ENCODE measurements at places on chromosomes 4 and X.

DNA sequence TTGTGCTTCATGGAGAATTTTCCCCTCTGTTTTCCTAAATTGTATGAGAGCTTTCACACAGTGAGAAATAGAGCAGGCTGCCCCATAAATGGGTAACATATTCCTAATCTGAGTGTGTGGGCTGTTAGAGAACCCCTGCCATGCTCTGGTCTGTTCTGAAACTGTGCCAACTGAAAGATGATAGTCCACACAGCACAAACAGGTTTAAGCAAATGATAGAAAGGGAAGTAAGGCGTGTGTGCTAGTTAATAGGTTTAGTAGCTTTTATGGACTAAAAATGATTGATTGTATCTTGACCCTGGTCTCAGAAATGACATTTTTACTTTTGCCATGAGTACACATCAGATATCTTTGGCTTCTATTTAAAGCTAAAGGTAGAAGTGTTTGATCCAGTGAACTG lies 106.2 kb downstream of the PRRG1 start:
- DNase-seq, result no peak

- DNase-seq, result no peak
These were observed 157.6 kb downstream of the EMCN start for GRCh38 chr4:100360211-100360610.

DNA sequence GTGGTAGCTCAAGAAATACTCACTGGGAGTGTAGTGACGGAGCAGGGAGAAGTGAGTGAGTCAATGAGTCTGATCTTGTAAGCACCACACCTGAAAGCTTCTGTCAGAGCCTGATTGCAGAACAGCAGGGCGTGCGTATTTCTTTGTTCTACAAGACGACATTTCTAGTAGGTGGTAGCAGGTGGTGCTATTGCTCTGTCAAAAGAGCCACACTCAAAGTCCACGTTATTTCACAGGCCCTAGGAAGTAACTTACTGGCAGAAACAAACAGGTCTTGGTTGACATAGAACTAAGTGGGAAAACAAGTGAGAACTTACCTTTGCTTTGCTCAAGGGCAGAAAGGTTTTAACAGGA lies 46.4 kb upstream of the SPRY1 start:
- DNase-seq, result no peak

DNA sequence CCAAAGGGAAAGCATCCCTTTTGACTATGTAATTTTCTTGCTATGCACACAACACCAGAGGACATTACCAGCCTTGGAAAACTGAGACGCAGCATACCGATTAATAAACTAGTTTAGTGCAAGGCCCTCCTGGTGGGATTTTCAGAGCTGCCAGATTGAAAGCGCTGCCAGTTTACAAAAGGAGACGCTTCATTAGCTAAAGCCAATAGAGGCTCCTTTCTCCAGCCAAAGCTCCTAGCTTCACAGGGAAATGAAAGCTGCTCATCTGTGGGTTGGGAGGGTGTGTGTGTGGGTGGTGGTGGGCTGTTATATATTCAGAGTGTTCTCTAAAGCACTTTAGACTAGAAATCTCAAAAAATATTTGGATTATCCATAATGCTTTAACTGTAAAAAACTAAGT lies 32.4 kb downstream of the SPANXN4 start:
- DNase-seq, result no peak

DNA sequence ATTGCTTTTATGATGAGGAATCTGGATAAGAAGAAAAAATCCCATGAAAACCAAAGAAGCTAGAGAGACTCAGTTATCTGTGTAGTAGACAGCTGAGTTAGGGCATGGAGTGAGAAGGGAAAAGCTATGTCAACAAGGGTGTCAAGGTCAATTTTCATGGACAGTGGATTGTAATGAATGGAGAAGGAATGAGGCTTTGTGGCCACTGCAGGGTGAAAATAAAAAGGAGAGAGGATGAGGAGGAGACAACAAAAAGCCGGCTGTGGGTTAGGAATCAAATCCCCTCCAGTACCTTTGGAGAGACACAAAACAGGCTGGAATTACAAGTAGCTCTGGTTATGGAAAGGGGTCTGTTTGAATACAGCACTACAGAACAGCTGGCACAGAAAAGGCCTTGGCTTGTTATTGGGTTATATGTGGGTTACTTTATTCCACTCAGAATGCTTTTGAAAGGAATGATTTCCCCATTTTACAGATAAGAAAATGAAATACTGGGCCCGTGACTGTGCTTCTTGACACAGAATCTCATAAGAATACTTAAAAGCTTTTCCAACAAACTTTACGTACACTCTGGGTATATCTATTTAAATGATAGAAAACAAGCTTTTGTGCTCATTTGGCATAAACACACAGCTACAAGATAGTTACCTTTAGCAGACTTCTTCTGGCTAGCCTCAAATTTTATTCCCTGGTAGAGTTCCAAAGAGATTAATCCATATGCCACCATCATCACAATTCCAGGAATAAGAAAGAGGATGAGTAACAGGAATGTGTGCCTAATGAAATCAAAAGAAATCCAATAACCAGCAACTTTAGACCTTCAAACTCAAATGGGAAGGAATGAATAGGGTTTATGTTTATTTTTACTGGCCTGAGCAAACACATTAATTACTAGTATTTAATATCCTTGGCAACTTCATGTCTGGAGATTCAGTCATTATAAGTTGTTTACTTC lies 7.5 kb downstream of the CCKAR start:
- DNase-seq, result no peak

DNA sequence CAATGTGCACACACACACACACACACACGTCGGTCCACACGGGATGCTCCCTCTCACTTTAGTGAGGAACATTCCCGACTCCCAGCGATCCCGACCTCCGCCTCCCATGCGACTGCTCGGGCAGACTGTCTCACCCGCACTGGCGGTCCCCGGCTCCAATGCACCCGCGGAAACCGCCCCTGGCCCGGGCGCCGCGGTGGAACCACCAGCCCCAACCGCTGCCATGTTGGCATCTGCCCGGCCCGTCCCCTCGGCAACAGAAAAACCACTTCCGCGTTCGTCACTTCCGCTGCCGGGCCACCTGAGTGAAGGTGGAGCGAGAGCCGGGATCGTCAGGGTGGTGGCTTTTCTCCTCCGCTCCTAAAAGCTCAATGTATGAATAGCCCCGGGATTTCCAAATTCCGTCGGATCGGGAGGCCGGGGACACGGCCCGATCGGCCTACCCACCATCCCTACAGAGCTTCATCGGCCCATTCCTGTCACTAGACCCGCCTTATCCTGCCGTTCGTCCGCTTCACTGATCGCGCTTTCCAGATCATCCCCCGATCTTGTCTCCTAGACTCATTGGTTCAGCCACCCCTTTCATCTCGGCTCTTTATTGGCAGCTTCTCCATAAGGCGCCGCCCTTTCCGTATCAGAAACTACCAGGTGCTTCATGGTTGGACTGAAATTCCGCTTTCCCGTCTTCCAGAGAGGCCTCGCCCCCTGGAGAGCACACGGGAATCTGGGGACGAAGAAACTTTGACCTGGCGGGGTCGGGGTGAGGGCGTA lies at the start of gene SLC35A2:
Gene SLC35A2 (minus strand): TSS at position 235 of the 771 bp plus-strand sequence. CDS start 10 bp downstream, at position 225.
- DNase-seq, result peak; percentile 71

DNA sequence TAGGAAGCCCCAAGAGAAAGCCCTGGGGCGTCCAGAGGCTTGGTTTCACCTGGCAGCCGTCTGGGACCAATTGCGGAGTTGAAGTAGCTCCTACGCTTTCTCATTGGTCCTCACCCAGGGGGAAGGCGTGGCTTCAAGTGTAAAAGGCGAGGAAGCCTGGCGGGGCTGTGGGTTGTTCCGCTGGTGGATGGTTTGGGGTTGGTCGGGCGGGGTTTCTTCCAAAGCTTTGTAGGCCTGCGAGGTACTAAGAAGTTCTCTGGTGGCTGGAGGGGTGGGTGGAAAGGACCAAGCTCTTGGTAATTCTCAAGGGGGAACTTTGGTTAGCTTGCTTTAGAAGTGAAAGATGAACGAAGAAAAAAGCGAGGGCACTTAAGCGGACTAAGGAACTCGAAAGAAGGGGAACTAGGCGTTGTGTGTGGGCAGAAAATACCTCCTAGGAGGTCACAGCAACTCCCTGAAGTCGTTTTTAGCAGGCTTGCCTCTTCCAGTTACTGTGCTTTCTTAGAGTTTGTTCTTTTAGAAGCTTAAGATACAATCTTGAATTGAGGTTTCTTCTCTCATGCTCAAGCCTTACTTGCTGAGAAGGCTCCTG lies 36.6 kb downstream of the CCNG2 start:
- DNase-seq, result peak; percentile 57
